COR-L47 (cell line): ENCODE measurements at places on chromosomes 4 and X.
A peak's percentile ranks its signal among the peaks of the same experiment; 100 is the strongest.

GRCh38 chr4:37475087-37475486 is 211.1 kb downstream of the RELL1 start:
- no peak for DNase-seq

DNA sequence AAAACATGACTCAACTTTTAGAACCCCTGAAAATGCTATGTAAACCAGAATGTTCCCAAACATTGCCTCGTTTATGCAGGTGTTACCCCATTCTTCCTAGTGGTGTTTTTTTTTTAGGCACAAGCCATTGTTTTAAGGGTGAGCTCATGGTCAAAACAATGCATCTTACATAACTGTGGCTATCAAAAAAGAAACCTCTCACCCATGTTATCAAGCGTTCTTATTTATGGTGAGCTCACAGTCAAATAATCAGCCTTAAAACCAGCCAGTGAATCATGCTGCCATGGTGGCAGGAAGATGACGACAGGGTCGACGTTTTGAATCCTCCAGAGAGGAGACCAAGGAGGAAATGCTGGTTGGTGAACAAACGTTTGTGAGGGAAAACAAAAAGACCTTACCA is 195.2 kb downstream of the KDR start:
- no peak for DNase-seq

DNA sequence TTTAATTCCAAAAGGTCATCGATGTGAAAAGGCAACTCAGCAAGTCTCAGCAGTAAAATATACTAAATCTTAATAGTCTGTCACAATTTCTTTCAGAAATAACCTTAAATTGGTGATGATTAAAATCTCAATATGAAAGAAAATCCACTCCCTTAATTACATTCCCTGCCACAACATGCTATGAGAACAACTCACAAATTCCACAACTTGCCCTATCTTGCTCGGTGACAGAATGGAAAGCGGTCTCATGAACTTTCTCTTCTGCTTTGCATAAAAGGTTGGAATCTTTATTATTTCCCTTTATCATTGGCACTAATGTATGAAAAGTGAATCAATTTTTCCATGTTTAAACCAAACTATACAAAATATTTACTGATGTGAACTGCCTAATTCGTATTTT is 380.8 kb downstream of the TMA16 start:
- no peak for DNase-seq

DNA sequence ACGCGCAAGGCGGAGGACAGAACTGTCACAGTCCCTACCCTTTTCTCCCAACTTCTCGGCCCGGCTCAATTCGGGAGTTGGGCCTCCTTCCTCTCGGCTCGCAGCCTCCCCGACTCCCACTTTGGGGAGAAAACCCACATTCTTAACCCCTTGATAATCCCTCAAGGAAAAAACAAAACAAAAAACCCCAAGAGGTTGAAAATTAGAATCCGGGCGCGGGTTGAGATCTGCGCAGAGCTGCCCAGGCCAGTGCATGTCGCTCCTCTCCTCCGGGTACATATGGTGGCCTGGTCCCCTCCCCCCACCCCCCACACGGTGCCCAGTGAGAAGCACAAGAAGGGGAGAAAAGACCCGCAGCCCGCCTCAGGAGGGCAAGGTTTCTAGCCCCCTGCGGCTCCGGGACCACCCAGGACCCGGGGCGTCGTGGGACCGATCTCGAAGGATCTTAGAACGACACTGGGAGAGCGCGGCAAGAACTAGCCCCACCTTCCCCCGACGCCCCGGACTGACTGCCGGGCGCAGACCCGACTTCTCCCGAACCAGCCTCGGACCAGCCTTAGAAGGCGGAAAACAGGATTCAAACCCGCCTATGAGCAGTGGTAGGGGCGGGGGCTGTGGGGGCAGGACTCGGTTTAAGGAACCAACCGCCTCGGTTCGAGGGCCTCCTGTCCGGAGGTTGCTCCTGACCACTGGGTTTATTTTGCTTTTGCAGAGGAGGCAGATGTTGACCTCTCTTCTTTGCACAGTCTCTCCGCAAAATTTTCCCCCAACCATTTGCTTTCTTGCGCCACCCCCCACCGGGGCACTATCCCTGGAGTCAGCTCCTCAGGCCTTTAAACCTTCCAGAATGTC is 2.5 kb upstream of the PDGFRA start:
- no peak for DNase-seq

DNA sequence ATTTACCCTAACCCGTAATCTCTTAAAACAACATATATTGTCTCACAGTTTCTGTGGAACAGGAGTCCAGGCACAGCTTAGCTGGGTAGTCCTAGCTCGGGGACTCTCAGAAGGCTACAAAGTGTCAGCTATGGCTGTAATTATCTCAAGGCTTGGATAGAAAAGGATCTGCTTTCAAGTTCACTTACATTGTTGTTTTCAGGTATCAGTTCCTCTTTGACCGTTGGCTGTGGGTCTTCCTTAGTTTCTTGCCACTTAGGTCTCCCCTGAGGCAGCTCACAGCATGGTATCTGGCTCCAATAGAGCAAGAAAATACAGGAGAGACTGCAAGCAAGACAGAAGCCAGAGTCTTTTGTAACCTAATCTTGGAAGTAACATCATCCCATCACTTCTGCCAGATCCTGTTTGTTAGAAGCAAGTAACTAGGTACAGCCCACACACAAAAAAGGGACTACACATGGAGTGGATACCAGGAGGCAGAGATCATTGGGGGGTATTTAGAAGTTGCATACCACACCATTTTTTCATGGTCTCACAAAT is 137.0 kb downstream of the MAGEB5 start:
- DNase-seq: no peak

GRCh38 chr4:165328101-165328425 is 594 bp downstream of the MSMO1 start:
- no peak for DNase-seq

DNA sequence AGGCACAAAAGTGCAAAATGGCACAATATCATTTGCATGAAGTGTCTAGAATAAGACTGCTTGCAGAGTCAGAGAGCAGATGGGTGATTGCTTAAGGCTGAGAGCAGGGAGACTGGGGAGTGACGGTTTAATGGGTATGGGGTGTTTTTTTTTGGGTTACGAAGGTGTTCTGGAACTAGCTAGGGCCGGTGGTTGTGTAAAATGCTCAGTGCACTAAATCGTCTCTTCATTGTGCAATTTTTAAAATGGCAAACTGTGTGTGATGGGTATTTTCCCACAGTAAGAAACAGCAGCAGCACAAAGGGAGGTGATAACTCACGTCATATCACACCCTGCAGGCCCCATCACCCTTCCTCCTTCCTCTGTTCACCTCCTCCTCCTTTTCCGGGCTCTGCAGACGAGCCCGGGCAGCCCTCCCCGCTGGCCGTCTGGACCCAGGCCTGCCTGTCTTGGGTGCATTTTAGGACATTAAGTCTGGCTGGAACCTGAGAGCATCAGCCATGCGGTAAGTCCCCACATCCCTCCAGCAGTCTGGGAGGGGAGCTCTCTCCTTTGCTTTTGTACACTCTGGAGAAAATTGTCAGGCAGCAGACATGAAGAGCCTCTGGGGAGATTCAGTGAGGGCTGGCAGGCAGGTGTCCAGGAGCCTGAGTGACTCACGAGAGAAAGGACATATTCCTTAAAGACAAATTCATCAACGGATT is 42.7 kb downstream of the ASMT start:
- DNase-seq: no peak

- DNase-seq: no peak
Measured at GRCh38 chr4:123503698-123504363, 107.2 kb downstream of the SPRY1 start.

GRCh38 chr4:6763330-6763851 is 19.1 kb upstream of the KIAA0232 start:
- DNase-seq: no peak

DNA sequence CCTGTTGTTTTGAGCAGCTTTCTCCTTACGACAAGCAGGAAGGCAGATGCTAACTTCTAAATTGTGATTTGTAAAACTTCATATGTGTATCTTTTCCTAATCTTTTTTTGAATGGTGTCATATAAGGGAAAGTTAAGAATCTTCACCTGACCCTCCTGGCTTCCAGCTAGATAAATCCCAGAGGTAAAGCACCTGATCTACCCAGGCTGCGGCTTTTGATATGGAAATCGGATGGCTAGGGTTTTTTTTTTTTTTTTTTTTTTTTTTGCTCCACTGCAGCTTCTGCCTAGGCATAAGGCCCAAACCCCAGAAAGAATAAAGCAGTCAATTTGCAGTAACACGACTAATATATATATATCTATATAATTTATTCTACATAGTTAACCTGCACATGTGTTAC is 10.0 kb downstream of the MAB21L2 start:
- no peak for DNase-seq

- DNase-seq: peak; percentile 33
Measured at GRCh38 chr4:76690011-76690905, 207.7 kb downstream of the SOWAHB start.

GRCh38 chrX:259692-260355 is 21.4 kb upstream of the PLCXD1 start:
- DNase-seq: no peak

DNA sequence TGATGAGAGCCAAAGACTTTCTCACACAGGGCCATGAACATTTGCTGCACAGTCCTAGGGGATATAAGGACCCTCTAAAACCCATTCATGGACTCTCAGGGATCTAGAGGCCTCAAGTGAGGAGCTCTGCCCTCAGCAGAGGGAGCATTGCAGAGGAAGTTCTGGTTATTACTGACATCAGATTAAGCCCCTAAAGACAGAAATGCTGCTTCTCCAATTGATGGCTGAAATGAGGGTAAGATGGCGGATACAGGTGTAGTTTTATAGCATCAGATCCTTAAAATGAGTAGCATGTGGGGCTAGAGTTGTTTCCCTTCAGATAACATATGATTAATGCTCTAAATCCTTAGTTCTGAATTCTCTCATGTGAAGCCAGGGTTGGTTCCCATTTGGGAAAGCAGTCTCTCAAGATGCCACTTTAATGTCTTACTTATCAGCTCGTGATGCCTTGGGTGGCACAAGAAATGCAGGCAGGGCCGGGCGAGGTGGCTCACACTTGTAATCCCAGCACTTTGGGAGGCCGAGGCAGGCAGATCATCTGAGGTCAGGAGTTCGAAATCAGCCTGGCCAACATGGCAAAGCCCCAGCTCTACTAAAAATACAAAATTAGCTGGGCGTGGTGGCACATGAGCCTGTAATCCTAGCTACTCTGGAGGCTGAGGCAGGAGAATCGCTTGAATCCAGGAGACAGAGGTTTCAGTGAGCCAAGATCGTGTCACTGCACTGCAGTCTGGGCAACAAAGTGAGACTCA is 7.9 kb downstream of the RHOH start:
- DNase-seq: no peak

GRCh38 chrX:10404436-10404835 is 215.9 kb downstream of the MID1 start:
- DNase-seq: no peak

DNA sequence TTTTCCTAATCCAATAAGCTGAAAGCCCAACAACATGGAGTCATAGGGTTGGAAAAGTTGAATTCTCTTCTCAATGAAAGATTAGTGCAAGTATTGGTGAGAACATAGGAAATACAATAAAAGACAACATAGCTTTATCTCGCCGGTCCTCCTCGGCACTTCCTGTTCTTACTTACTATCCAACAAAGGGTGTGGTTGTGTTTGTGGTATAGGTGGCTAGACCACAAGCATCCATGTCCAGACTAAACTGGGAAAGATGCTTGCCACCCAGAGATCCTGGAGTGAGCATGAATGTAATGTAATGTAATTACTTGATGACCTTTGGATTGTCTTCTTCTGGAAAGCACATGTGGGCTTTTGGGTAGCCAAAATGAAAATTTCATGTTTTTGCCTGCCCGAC is 223.8 kb downstream of the CPE start:
- no peak for DNase-seq

GRCh38 chr4:3324093-3324815 is 31.4 kb downstream of the RGS12 start:
- no peak for DNase-seq

- DNase-seq: no peak
Measured at GRCh38 chr4:147388018-147388417, 92.9 kb upstream of the EDNRA start.

DNA sequence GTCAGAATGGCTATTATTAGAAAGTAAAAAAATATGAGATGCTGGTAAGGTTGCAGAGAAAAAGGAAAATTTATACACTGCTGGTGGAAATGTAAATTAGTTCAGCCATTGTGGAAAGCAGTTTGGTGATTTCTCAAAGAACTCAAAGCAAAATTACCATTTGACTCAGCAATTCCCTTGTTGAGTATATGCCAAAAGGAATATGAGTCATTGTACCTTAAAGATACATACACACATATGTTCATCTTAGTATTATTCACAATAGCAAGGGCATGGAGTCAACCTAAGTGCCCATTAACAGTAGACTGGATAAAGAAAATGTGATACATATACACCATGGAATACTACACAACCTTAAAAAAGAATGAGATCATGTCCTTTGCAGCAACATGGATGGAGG is 148.2 kb downstream of the COMMD8 start:
- no peak for DNase-seq

DNA sequence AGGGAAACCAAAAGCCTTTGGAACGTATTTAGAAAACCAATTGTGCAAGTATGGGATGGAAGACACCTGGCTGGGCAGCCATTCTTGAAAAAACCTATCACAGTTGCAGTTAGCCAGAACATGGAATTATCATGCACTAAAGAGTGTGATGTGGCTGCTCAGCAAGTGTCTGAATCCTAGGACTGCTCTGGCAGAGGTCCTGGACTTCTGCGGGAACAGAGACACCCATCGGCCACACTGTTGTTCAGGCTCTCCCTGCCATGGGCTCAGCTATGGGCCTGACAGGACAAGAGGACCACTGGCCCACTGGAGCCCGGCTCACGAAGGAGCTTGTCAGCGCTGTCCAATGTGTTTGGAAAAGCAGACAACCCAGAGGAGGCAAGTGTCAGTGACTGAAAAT is 115.7 kb upstream of the GPC4 start:
- DNase-seq: no peak

GRCh38 chrX:16903274-16904022 is 33.3 kb upstream of the RBBP7 start:
- DNase-seq: no peak

- DNase-seq: no peak
Measured at GRCh38 chr4:7383266-7383665, 51.5 kb downstream of the PSAPL1 start.

- no peak for DNase-seq
Measured at GRCh38 chr4:80036949-80037685, 35.9 kb downstream of the ANTXR2 start.

- no peak for DNase-seq
Measured at GRCh38 chr4:100591161-100591876, 73.5 kb upstream of the EMCN start.

GRCh38 chrX:109485470-109486340 is 3.8 kb upstream of the GUCY2F start:
- peak; percentile 21 for DNase-seq

DNA sequence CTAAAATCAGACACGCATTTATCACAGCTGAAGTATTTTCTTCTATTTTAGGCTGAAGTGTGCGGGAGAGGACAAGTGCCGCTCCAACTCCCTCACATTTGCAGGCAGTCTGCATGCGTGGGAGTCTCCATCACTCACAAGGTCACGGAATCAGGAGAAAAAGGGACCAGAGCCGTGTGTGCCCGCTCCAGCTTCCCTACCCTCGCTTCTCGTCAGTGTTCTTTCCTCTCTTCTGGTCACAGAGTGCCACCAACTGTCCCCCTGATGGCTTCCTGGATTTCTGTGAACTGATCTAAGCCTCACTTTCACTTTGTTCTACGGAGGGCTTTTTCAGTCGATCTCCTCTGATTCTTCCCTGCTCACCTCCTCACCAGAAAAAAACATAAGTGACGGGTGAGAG is 407.4 kb upstream of the AADAT start:
- DNase-seq: peak; percentile 66

- no peak for DNase-seq
Measured at GRCh38 chrX:1205681-1206611, 6.5 kb downstream of the CRLF2 start.

- DNase-seq: no peak
Measured at GRCh38 chrX:1529328-1529727, 7.7 kb downstream of the P2RY8 start.

- DNase-seq: no peak
Measured at GRCh38 chrX:19882066-19882775, 5.2 kb downstream of the SH3KBP1 start.
